ENCODE measurements at places on chromosomes 13 and 19.

DNA sequence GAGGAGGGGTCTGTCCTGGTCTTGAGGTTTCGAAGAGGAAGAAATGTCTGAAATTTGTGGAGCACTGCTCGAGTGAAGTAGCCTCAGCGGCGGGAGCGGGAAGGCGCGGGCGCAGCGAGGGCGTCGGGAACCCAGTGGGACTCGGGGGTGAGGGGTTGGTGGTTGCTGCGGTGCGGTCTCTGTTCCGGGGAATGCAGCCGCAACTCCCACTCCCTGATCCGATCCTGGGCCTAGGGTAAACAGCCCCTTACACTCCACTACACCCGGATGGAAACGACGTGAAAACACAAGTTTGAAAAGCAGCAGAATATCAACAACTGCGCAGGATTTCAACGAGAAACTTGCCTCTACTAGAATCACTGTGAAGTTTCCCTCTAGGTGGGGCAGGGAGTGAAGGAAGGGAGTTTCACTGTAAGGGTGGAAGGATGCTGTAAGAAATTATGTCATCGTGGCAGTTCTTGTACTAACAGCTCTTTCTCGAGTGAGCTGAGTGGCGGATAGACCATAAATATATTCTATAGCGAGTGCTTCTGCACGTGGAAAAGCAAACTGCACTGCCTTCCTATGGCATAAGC, 2.0 kb upstream of the KLF12 start:
- peak; percentile 19 for DNase-seq

DNA sequence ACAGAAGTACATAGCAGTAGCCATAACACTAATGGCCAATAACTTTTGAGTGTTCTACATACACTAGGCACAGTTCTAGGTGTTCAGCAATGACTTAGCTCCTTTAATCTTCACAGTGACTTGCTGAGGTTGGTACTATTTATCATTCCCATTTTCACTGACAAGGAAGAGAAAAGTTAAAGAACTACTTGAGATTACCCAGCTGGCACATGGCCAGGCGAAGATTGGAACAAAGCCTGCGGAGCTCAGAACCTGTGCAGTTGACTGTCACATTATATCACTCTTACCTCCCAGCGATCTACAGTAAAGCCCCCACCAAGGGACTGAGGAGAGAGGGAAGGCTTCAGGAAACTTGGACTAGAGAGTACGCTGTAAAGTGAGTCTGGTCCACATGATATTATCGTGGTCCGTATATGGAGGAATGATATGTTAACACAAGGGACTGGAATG, 42.4 kb upstream of the WDFY2 start:
- DNase-seq, result no peak

GRCh38 chr13:34201050-34201913, 383.3 kb downstream of the RFC3 start:
- no peak for DNase-seq

GRCh38 chr13:24180750-24181377, 20.3 kb downstream of the SPATA13 start:
- DNase-seq, result no peak

DNA sequence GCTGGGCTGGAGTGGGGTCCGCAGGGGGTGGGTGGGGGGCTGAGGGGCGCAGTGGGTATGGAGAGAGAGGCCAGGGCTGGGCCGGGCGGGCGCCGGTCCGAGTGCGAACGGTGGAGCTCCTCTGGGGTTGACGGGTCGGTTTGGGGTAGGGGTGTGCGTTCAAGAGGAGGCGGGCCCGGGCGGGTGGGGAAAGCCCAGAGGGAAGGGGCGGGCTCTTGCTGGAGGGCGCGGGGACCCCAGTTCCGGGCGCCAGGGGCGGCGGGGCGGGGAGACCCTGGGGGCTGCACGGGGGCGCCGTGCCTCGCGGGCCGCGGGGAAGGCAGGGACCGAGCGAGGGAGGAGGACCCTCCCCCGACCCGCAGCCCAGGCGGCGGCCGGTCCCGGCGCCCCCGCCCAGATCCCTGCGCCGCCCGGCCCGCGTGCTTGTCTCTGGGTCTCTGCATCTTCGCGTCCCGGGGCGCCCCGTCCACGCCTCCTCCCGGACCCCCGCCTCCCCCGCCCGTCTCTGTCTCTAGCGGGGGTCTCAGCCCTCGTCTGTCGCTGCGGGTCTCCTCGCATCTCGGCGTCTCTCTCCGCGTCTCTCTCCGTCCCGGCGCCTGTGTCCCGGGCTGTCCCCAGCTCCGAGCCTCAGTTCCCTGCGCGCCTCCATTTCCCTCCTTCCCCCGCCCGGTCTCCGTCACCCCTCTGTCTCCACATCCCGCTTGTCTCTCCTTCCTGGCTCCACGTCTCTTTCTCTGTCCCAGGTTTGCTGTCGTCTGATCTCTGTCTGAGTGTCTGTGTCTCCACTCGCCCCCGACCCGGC, 8.3 kb upstream of the SHISA7 start:
- DNase-seq, result no peak

DNA sequence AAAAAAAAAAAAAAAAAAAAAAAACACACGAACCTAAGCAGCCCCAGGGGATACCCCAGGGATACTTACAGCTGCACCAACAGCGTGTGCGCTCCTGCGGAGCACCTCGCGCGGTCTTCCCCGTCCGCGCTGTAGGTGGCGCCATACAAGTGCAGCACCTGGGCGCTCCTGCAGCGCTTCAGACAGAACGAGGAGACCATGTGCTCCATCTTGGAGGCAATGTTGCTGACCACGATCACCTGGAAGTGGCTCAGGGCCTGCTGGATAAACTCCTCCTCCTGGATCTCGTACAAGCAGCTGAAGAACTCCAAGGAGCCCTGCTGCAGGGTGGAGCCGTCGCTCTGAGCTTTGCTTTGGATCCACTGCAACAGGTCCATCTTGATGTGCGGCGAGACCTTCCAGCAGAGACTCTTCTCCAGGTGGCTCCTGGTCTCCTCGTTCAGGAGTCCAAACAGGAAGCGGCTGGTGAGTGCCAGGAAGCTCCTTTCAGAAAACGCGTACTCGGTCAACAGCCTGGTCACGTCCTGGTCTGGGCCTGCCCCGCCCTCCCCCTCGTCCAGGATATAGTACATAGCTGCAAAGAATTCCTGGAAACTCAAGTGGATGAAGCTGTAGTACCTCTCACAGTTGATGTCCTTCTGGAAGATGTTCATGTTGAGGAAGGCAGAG, 14.5 kb downstream of the NLRP12 start:
- peak; percentile 6 for DNase-seq

DNA sequence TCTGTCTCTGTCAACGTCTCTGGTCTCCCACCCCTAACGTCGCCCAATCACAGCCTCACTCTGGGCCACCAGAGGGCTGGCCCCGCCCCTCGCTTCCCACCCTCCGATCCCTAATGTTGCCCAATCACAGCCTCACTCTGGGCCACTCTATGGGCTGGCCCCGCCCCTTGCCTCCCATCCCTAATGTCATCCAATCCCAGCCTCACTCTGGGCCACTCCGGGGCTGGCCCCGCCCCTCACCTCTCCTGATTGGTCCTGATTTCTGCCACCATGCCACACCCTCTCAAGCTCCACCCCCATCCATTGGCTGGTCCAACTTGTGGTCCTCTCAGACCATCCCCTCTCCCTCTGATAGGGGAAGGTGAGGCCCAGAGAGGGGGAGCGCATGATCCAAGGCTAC, 24.9 kb downstream of the CELF5 start:
- no peak for DNase-seq

DNA sequence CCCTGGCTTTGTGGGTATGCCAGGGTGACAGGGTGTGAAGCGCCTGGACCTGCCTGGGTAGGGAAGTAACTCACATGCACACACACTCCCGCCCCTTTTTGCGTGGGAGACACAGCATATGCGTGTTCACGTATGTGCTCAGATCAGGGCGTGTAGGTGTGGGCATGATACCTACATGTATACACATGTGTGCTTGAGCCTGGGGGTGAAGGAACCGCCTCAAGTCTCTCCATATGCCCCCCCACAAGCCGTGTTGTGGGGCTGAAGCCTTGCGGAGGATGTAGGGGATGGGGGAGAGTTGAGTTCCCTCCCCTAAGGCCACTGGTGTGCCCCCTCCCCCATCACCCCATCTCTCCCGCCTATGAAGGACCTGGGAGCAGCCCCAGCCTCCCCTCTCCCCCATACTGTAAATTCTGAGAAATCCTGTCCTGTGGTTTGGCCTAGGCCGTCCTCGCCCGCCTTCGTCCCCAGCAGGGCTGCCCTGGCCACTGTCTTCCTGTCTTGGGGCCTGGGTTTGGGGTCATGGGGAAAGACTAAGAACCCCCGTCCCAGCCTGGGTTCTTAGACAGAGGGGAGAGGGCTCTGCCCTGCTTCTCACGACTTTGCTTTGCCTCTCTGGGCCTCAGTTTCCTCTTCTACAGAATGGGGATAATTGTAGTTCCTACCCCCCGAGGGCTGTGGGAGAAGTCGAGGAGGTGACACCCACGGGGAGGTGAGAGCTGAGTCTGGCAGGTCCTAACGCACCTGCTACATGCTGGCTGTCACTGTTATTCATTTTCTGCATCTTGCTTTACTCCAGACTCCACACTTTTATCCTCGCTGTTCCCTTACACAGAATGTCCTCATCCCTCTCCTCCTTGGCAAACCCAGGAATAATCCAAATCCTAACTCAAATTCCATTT, 14.3 kb downstream of the ACTL9 start:
- DNase-seq, result no peak

DNA sequence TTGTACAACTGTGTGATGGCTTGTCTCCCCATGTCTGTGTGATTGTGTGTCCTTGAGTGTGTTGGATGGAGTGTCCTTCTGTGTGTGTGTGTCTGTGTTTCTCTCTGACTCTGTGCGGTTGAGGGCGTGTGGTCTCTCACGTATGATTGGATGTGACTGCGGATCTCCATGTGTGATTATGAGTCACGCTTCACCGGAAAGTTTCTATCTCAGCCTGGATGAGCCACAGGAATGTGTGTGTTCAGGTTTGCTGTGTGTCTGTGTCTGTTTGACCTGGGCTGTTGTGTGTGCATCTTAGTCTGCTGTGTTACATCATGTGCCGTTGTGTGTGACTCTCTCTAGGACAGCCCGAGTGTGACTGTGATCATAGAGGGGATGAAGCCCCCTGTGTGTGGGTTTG, 15.5 kb upstream of the ZNF835 start:
- DNase-seq, result no peak

- peak; percentile 19 for DNase-seq
Measured at GRCh38 chr13:35720690-35721554, 244.4 kb upstream of the MAB21L1 start.
